ENCODE measurements at places on chromosomes 2 and 18. TPM values are rescaled to one million over a fixed set of nuclear protein-coding genes. Genes with fewer than 3 reads are reported as not detected.

ELOA2 gene
- total RNA-seq: 0.80 TPM

KIF1A gene
- 0.09 TPM for total RNA-seq

CYS1 gene
- not detected for total RNA-seq

ADGRF3 gene
- total RNA-seq: not detected

KCNE4 gene
- total RNA-seq: 4.3 TPM

LHCGR gene
- not detected for total RNA-seq

PRKAG3 gene
- total RNA-seq: 65.4 TPM

SIX3 gene
- not detected for total RNA-seq

GRCh38 chr2:3154700-3155099 is 222.9 kb downstream of the EIPR1 start:
- no peak overlapping the region for H3K4me3 ChIP-seq
- H3K36me3 ChIP-seq: no peaks in the 10 kb centered on the region
- no peaks in the 10 kb centered on the region for H3K27me3 ChIP-seq
- DNase-seq: no peak
- H3K27ac ChIP-seq: no peak overlapping the region

- H3K36me3 ChIP-seq: no peaks in the 10 kb centered on the region
- no peak overlapping the region for H3K4me3 ChIP-seq
- peaks cover 53% of the 10 kb centered on the region for H3K4me1 ChIP-seq
- H3K27me3 ChIP-seq: no peaks in the 10 kb centered on the region
Measured at GRCh38 chr2:217160103-217160743, 300.4 kb upstream of the TNP1 start.

DNA sequence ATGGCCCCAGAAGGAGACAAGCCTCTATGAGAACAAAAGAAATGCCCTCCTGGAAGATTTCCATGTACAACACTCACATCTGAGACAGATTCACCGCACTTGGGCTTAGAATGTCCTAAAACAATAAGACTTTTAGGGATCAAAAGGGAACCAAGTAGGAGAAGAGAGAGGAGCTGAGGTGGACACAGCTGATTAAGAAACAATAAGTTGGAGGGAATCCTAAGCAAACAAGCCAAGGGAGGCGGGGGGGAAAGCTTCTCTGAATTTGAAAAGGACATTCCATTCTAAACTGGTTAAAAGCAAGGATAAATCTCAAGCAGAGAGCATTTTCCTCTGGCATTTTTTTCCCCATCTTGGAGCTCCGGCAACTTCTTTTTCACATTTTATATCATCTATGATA is 9.9 kb downstream of the ACVR1 start:
- H3K27ac ChIP-seq: no peak overlapping the region
- H3K4me3 ChIP-seq: no peak overlapping the region
- H3K27me3 ChIP-seq: no peaks in the 10 kb centered on the region

- no peaks in the 10 kb centered on the region for H3K27me3 ChIP-seq
- no peak for DNase-seq
- no peaks in the 10 kb centered on the region for H3K36me3 ChIP-seq
- no peaks in the 10 kb centered on the region for H3K4me1 ChIP-seq
- H3K27ac ChIP-seq: no peak overlapping the region
Measured at GRCh38 chr2:212683346-212684097, 144.9 kb upstream of the ERBB4 start.

DNA sequence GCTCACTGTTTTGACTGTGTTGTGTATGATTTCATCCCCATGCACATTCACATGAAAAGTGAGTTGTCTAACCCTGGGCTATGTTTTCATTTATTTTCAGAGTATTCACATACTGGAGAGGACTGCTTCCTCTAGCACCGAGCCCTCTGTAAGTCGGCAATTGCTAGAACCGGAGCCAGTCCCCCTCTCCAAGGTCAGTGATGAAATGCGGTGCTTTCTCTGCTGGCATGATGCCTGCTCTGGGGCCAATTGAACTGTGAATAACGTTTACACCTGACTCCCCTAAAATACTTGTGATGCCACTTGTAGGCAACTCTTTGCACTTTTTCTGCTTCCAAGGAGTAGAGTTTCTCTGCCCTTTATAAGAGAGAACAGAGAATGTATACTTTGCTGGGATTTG is 126.9 kb downstream of the PRKRA start:
- DNase-seq: peak; percentile 23
- no peaks in the 10 kb centered on the region for H3K27me3 ChIP-seq
- peak overlapping the region; percentile 1 for H3K27ac ChIP-seq

GRCh38 chr2:26316041-26316440 is 29.9 kb upstream of the SELENOI start:
- H3K4me3 ChIP-seq: no peak overlapping the region
- H3K27ac ChIP-seq: no peak overlapping the region
- H3K36me3 ChIP-seq: no peaks in the 10 kb centered on the region

DNA sequence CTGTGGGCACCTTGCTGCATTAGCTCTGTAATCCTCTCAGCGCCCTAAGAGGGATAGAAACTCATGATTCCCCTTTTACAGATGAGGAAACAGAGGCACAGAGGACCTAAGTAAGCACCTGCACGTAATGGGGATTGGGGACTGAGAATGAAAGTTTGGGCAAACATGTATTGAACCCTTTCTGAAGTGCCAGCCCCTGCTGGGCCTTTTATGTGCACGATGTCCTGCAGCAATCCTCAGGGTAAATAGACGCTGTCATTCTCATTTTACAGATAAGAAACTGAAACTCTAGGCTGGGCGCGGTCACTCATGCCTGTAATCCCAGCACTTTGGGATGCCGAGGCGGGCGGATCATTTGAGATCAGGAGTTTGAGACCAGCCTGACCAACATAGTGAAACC is 117.4 kb downstream of the STPG4 start:
- H3K27me3 ChIP-seq: no peaks in the 10 kb centered on the region
- no peak for DNase-seq
- H3K27ac ChIP-seq: peak overlapping the region; percentile 21
- no peak overlapping the region for H3K4me3 ChIP-seq
- H3K4me1 ChIP-seq: peaks cover 83% of the 10 kb centered on the region

- H3K4me1 ChIP-seq: no peaks in the 10 kb centered on the region
- no peaks in the 10 kb centered on the region for H3K36me3 ChIP-seq
- no peak overlapping the region for H3K4me3 ChIP-seq
Measured at GRCh38 chr2:46077522-46078107, 219.6 kb upstream of the EPAS1 start.

DNA sequence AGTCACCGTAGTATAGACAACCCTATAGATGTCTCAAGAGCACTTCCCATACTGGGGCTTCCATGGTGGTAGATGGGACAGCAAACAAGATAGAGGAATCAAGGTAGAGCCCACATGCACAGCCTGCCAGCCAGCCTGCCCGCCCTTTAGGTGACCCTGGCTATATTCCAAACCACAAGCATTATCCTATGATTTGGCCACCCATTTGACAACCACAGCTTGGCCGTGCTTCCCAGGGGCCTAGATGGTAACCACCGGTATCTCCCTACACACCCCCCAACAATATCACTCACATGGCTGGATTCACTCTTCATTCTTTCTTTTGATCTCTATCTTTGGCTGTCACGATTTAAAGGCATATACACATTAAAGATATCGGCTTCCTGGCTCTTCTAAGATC is 85.3 kb downstream of the CDK15 start:
- H3K4me3 ChIP-seq: no peak overlapping the region
- no peaks in the 10 kb centered on the region for H3K36me3 ChIP-seq

DNA sequence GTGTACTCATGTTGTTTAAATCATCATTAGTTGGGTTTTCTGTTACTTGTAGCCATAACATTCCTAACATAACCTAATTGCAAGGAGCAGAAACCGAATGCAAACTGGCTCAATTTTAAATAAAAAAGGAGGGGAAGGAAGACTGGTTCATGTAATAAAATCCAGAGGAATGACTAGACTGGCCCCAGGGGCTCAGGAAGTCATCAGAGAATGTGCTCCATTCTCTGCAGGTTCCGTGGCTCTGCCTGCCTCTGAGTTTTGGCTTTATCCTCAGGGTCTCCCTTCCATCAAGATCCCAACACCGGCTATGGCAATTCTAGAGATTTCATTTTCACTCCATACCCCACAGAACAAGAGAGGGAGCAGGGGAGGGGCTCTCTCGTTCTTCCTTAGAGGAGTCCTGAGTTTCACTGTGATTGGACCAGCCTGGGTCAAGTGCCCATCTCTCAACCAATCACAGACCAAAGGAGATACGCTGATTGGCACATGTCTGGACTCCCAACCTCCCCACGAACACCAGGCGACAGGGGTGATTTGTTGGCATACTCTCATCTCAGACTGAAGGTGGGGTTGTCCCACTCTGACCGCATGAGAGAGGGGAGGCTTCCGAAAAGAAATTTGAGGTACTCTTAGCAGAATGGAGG is 64.8 kb downstream of the NPPC start:
- no peaks in the 10 kb centered on the region for H3K36me3 ChIP-seq
- H3K4me1 ChIP-seq: no peaks in the 10 kb centered on the region
- H3K27ac ChIP-seq: no peak overlapping the region
- DNase-seq: no peak

- no peaks in the 10 kb centered on the region for H3K27me3 ChIP-seq
- H3K27ac ChIP-seq: peak overlapping the region; percentile 83
- H3K36me3 ChIP-seq: no peaks in the 10 kb centered on the region
Measured at GRCh38 chr2:9311488-9311887, 104.9 kb downstream of the ASAP2 start.

DNA sequence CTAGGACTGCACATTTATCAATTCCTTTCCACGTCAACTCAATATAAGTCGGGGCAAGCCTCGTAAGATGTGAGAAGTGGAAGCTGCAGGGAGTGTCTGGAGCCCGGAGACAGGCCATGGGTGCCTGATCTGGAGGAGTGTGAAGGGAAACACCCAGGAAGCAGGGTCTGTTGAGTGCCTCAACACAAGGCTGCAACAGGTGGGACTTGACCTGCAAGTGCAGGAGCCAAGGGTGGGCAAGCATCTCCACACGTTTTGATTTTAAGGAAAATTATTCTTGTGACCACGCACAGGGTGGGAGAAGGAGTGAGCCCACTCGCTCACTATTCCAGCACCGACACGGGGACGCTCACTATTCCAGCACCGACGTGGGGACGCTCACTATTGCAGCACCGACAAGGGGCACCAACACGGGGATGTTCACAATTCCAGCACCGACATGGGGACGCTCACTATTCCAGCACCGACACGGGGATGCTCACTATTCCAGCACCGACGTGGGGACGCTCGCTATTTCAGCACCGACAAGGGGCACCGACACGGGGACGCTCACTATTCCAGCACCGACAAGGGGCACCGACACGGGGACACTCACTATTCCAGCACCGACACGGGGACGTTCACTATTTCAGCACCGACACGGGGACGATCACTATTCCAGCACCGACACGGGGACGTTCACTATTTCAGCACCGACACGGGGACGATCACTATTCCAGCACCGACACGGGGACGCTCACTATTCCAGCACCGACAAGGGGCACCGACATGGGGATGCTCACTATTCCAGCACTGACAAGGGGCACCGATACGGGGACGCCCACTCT is 197.3 kb downstream of the EIPR1 start:
- DNase-seq: no peak
- H3K4me3 ChIP-seq: no peak overlapping the region
- no peaks in the 10 kb centered on the region for H3K36me3 ChIP-seq
- H3K27me3 ChIP-seq: no peaks in the 10 kb centered on the region
- no peak overlapping the region for H3K27ac ChIP-seq

GRCh38 chr2:66306483-66306882 is 128.4 kb upstream of the MEIS1 start:
- no peak for DNase-seq
- H3K4me1 ChIP-seq: peaks cover under 1% of the 10 kb centered on the region
- no peak overlapping the region for H3K27ac ChIP-seq
- no peaks in the 10 kb centered on the region for H3K36me3 ChIP-seq
- H3K27me3 ChIP-seq: no peaks in the 10 kb centered on the region

GRCh38 chr2:196295005-196295404 is 123.6 kb upstream of the STK17B start:
- no peaks in the 10 kb centered on the region for H3K27me3 ChIP-seq
- H3K27ac ChIP-seq: no peak overlapping the region
- DNase-seq: no peak
- peaks cover 9% of the 10 kb centered on the region for H3K4me1 ChIP-seq
- no peaks in the 10 kb centered on the region for H3K36me3 ChIP-seq

DNA sequence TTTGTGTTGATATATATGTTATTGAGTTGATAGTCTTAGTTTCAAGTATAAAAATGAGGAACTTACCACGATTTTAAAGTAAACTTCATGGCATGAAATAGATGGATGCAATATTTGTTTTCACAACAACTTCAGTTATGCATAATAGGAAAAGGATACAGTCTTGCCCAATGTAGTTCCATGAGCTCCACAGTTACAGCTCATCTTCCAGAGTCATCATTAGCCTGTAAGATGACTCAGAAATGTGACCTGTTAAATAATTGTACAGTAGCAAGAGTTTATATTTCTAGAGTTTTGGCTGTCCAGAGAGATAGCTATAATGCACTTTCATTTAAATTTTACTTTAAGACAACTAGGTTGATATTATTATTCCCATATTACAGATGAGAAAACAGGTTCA is 80.9 kb upstream of the ARHGAP28 start:
- H3K4me1 ChIP-seq: no peaks in the 10 kb centered on the region
- DNase-seq: no peak
- H3K27me3 ChIP-seq: no peaks in the 10 kb centered on the region
- H3K36me3 ChIP-seq: no peaks in the 10 kb centered on the region

DNA sequence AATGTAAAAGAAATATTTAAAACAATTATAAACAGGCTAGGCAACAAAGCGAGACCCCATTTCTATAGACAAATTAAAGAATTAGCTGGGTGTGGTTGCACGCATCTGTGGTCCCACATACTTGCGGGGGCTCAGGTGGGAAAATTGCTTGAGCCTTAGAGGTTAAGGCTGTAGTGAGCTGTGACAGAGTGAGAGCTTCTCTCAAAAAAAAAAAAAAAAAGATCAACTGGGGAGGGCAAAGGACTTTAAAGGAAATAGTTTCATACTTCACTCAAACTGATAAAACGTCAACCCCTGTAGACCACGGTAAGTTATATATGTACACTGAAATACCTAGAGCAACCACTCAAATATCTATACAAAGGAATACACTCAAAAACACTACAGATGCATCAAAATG is 37.5 kb downstream of the MGAT4A start:
- H3K27me3 ChIP-seq: no peaks in the 10 kb centered on the region
- H3K27ac ChIP-seq: no peak overlapping the region
- H3K36me3 ChIP-seq: no peaks in the 10 kb centered on the region
- H3K4me3 ChIP-seq: no peak overlapping the region

DNA sequence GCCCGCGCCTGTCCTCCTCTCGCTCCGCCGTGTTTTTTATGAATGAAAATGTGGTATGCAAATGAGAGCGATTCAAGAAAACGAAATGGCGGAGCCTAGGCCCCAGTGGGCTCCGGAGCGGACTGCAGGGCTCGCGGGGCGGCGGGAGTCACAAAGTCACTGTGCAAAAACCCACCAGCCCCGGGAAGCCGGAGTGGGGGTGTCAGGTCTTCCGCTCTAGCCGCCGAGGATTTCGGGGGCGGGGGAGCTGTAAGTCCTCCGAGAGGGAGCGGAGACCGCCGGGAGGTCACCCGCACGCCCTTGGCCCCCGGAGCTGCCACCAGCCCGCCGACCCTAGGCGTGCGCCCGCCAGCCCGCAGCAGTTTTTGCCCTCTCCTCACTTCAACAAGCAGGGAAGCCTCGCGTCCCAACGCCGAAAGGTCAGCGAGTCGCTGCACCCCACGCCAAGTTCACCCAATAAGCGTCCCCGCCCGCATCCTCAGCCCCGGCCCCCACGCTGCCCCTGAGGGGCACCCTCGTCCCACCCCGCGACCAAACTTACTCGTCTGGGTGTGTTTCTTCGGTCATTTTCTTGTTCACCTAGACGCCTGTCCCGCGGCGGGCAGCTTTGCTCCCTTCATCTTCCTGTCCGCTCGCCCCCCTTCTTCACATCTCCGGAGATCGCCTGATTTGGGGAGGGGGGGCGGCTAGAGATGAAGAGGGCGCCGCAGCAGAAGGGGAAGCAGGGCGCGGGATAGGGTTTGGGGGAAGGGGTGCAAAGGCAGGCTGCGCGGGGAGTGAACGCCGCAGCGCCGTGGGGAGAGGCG is 775 bp downstream of the SPRED2 start:
- H3K27me3 ChIP-seq: no peaks in the 10 kb centered on the region
- H3K4me3 ChIP-seq: peak overlapping the region; percentile 84
- peaks cover 23% of the 10 kb centered on the region for H3K4me1 ChIP-seq
- no peaks in the 10 kb centered on the region for H3K36me3 ChIP-seq
- DNase-seq: peak; percentile 15
- H3K27ac ChIP-seq: peak overlapping the region; percentile 84

Data from gastrocnemius medialis (tissue), 4 donors.